ENCODE measurements at places on chromosomes 2 and 18.

GRCh38 chr2:181446985-181447384 lies 10.2 kb upstream of the ITGA4 start:
- DNase-seq = no peak

DNA sequence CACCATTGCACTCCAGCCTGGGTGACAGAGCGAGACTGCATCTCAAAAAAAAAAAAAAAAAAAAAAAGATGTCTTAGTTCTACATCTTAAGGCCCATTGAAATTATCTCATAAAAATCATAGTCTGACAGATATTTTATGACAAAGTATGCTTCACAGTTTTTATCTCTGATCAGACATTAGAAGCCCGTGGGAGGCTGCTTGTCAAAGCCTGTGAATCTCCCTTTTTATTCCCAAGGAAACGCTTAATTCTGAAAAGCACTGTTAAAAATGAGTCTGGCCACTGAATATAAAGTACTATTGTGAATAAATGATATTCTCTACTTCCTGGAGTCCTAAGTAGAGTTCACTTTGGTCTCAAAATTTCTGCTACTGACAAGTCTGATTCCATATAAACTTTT lies 71.1 kb downstream of the ZDBF2 start:
- no peak for DNase-seq

DNA sequence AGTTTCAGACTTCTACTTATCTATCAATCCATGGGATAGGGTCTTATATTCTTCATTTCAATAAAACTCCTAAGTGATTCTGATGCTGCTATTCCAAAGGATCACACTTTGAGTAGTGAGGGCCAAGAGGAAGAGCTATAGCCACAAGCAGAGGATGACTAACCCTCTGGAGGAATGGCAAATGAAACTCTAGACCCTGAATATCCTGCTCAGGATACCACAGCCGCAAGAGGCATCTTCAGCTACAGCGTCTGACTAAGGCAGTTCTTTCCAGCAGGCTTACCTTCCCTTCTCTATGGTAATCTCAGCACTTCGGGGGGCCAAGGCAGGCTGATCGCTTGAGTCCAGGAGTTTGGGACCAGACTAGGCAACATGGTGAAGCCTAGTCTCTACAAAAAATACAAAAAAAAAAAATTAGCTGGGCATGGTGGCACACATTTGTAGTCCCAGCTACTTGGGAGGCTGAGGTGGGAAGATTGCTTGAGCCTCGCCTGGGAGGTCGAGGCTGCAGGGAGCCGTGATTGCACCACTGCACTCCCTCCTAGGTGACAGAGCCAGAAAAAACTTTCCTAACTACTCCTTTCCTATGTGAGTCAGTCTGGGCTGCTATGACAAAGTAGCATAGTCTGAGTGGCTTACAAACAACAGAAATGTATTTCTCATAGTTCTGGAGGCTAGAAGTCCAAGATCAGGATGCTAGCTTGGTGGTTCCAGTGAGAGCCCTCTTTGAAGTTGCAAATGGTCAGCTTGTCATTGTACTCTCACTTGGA lies 371.9 kb downstream of the IRS1 start:
- DNase-seq = no peak

DNA sequence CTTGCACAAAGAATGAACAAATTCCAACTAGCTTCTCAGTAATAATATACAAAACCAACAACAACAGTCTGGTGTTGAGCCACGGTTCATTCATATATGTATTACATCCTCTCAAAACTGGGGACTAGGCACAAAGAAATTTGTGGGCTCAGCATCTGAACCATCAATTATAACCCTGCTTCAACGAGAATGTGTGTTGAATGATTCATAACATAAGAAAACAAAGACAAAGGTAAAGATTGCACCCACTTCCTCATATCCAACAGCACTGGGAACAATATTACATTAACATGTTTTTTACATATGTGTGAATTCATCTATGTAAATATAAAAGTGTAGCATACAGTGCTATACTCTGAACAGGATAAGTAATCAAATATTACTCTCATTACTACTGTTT lies 144.8 kb downstream of the CDH2 start:
- DNase-seq = no peak

DNA sequence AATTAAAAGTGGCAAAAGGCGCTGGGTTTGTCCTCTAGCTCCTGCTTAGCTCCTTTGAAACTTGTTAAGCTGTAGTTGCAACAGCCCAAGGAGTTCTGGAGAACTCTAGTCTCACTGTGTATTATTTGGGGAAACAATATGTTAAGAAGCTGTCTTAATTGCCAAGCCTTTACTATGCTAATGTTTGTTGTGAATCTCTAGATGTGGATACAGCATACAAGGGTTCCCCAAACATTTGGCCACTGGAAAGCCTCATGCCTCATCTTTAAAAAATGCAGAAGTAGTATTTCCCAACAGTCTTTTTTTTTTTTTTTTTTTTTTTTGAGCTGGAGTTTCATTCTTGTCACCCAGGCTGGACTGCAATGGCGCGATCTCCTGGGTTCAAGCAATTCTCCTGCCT lies 236.7 kb downstream of the PRKCE start:
- no peak for DNase-seq

- DNase-seq = no peak
Measured at GRCh38 chr18:5543773-5544389, at the start of gene EPB41L3. TSS of gene EPB41L3 (minus strand) at chr18:5543997. CDS start at chr18:5489183, 54,814 bp downstream.

DNA sequence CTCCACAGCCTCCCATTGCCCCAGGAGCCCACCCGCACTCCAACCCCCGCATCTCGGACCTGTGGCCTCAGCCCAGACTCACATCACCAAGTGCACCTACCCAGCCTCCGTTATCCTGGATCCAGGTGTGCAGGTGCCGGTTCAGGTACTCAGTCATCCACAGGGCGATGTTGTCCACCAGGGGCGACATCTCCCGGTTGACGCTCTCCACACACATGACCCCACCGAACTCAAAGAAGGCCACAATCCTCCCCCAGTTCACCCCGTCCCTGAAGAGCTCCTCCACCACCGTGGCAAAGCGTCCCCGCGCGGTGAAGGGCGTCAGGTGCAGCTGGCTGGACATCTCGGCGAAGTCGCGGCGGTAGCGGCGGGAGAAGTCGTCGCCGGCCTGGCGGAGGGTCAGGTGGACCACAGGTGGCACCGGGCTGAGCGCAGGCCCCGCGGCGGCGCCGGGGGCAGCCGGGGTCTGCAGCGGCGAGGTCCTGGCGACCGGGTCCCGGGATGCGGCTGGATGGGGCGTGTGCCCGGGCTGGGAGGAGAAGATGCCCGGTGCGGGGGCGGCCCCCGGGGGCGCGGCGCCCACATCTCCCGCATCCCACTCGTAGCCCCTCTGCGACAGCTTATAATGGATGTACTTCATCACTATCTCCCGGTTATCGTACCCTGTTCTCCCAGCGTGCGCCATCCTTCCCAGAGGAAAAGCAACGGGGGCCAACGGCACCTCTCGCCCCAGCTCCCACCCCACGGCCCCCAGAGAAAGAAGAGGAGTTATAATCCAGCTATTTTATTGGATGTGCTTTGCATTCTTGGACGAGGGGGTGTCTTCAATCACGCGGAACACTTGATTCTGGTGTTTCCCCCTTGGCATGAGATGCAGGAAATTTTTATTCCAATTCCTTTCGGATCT lies 1.3 kb downstream of the BCL2 start:
- DNase-seq = no peak

GRCh38 chr18:67232991-67233390 lies 283.5 kb downstream of the DSEL start:
- DNase-seq = no peak

- no peak for DNase-seq
Measured at GRCh38 chr2:15844211-15844801, 96.0 kb upstream of the MYCN start.

- no peak for DNase-seq
Measured at GRCh38 chr2:111041398-111042202, 79.1 kb upstream of the BCL2L11 start.

GRCh38 chr18:12904012-12904516 lies 20.0 kb upstream of the PTPN2 start:
- DNase-seq = no peak

GRCh38 chr2:73993778-73994177 lies 9.1 kb downstream of the TET3 start:
- no peak for DNase-seq

GRCh38 chr2:189657867-189658266 lies 3.4 kb upstream of the ASNSD1 start:
- DNase-seq = peak; percentile 26

GRCh38 chr2:53442783-53443182 lies 324.8 kb upstream of the CHAC2 start:
- no peak for DNase-seq

DNA sequence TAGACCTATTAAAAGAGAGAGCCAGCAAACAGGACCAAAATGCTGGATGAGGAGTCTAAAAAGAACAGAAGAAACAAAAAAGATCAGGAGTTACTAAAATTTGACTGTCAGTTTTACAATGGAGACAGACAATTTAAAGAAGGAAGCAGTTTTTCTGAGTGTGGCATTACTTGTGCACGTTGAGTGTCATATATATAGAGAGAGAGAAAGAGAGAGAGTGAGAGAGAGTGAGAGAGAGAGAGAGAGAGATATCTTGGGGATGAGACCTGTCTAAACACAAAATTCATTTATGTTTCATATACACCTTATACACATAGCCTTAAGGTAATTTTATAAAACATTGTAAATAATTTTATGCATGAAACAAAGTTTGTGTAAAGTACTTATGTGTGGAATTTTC lies 2.1 kb upstream of the GALNT3 start:
- no peak for DNase-seq

DNA sequence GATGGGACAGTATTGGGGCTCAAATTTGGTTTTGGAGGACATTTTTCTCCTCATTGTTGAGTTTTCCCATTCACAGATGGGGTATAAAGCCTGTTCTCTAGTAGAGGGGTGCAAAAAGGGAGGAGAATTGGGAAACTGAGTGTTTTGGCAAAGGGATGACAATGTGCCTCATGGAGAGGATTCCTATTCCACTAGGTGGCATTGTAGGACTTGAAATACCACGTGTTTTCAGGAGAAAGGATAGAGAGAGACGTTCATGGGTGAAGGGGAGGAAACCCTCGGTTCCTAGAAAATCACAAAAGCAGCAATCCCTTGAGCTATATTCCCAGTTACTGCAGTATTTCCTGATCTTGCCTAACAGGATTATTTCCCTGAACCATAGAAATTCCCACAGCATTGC lies 113.7 kb upstream of the SRD5A2 start:
- DNase-seq = peak; percentile 29

DNA sequence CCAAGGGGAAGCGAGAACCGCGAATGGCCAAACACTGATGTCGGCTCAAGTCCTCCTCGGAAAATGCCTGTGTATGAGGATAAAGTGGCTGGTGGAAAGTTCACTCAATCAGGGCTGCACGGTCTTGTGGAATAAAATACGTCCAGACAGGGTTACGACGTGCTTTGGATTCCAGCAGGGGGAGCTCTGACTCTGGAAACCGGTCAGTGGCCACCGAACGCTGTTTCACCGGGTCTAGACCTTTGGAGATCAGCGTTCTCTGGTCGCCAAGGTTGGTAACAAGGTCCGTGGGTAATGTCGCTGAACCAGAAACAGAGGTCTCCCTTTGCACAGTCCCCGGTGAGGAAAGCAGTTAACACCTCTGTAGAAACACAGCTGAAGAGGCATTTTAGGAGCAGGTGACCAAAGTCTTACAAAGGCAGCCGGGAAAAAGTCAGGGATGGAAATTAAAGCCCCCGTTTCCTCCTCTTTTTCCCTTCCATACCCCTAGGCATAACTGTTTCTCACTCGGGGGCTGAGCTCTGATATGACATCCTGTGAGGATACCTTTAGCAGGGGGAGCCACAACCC lies 47.8 kb downstream of the CDCA7 start:
- peak; percentile 78 for DNase-seq

- DNase-seq = no peak
Measured at GRCh38 chr2:113846429-113846828, 43.5 kb upstream of the ACTR3 start.

DNA sequence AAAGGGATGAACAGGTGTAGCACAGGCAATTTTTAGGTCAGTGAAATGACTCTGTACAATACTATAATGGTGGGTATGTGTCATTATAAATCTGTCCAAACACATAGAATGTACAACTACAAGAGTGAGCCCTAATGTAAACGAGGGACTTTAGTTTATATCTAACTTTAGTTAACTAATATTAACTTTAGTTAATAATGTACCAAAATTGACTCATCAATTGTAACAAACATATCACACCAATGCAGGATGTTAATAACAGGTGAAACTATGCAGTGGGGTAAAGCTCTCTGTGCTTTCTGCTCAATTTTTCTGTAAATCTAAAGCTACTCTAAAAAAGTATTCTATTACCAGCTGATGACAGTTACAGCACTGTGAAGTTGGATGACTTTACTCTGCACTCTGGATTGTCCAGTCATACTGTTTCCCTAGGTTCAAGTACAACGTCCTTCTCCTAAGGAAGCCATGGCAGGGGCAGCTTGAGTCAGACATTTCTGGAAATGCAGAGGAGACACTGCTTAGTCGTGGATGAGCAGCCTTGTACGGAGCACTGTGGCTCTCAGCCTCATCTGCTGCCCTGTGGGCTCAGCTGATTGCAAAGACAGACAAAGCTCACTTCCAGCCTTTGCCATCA lies 26.1 kb downstream of the TGFA start:
- no peak for DNase-seq

- DNase-seq = no peak
Measured at GRCh38 chr18:80196528-80197320, 50.6 kb downstream of the PARD6G start.

GRCh38 chr18:14781671-14782070 lies 33.7 kb downstream of the ANKRD30B start:
- no peak for DNase-seq

DNA sequence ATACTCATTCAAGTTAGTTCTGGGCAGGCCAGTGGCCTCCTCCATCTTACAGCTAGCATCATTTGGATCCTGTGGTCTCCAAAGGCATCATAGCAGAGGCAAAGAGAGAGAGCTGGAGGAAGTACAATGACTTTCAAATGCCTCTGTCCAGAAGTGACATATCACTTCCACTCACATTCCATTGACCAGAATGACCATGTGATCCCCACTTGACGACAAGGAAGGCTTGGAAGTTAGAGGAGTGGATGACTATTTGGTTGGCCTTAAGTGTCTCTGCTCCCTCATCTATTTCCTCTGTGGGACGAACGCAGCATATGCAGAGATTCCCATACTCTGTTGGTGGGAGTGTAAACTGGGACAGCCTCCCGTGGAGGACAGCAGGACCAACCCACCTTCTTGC lies 27.8 kb upstream of the MLPH start:
- no peak for DNase-seq

DNA sequence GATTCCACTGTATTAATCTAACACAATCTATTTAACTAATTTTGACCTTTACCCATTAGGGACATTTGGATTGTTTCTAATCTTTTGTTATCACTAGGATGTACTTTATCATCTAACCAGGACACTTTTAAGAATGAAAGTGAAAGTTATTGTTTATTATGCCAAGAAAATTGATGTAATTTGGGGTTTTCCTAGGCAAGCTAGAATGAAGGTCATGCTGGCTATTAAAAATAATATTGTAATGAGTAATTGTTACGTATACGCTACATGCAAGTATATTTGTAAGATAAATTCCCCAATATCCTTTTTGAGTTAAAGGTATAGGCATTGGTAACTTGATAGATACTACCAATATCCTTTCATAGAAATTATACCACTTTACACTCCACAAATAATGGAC lies 74.6 kb downstream of the COL5A2 start:
- DNase-seq = no peak

All from OCI-LY7 (cell line).